Activated T-cell treated with anti-CD3 and anti-CD28 coated beads, Interleukin-2, amount 50 U/mL, for 72 hours (primary cell): ENCODE measurements at places on chromosomes 13 and 19.
A peak's percentile ranks its signal among the peaks of the same experiment; 100 is the strongest.

GRCh38 chr19:47158367-47158791 is 27.7 kb downstream of the SAE1 start:
- peak overlapping the region; percentile 82 for H3K27ac ChIP-seq
- H3K4me1 ChIP-seq = peaks cover 67% of the 10 kb centered on the region
- H3K36me3 ChIP-seq = peaks cover 37% of the 10 kb centered on the region
- H3K27me3 ChIP-seq = no peaks in the 10 kb centered on the region
- peak overlapping the region; percentile 69 for H3K4me3 ChIP-seq

- DNase-seq = no peak
- peaks cover 36% of the 10 kb centered on the region for H3K4me1 ChIP-seq
- no peak overlapping the region for H3K4me3 ChIP-seq
- no peaks in the 10 kb centered on the region for H3K36me3 ChIP-seq
- no peaks in the 10 kb centered on the region for H3K27me3 ChIP-seq
- no peak overlapping the region for H3K27ac ChIP-seq
These were observed 22.9 kb upstream of the LGALS14 start for GRCh38 chr19:39681416-39681815.

- H3K4me1 ChIP-seq = no peaks in the 10 kb centered on the region
- no peaks in the 10 kb centered on the region for H3K27me3 ChIP-seq
- peaks cover 5% of the 10 kb centered on the region for H3K36me3 ChIP-seq
- DNase-seq = peak; percentile 40
- H3K4me3 ChIP-seq = no peak overlapping the region
- no peak overlapping the region for H3K27ac ChIP-seq
These were observed 18.9 kb upstream of the ZSCAN5A start for GRCh38 chr19:56333506-56333905.

DNA sequence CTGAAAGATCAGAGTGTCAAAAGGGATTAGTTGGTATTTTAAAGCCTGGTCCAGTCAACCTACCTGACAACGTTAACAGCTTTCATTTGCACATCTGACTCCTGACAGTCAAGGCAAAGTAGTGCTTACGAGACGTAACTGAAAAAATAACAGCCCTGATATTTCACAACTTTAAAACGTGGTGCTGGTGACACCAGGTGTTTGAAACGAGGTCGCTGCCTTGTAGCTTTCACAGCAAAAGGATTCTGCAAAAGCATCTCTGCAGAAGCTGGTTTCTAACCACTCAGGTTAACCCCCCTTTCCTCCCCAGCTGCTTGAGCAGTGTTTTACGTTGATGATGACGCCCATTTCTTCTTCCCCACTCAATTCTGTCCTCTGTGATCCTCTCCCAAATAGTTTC is 23.3 kb downstream of the GGACT start:
- no peaks in the 10 kb centered on the region for H3K27me3 ChIP-seq
- H3K4me1 ChIP-seq = no peaks in the 10 kb centered on the region
- H3K36me3 ChIP-seq = no peaks in the 10 kb centered on the region
- no peak overlapping the region for H3K27ac ChIP-seq
- no peak overlapping the region for H3K4me3 ChIP-seq

DNA sequence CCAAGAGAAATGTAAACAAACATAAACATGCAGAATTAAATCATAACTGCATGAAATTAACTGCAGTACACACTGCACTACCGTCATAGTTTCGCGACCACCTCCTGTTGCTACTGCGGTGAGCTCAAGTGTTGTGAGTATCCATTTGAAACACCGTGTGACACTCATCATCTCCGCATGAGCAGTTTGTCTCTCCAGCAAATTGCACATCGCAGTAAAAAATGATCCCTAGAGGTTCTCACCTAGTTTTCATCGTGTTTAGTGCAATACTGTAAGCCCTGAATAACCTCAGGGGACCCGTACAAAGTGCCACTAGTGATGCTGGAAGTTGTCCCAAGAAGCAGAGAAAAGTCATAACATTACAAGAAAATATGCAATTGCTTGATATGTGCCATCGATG is 147.7 kb downstream of the DPF1 start:
- H3K36me3 ChIP-seq = peaks cover 3% of the 10 kb centered on the region
- H3K4me1 ChIP-seq = peaks cover 19% of the 10 kb centered on the region
- no peak overlapping the region for H3K27ac ChIP-seq

DNA sequence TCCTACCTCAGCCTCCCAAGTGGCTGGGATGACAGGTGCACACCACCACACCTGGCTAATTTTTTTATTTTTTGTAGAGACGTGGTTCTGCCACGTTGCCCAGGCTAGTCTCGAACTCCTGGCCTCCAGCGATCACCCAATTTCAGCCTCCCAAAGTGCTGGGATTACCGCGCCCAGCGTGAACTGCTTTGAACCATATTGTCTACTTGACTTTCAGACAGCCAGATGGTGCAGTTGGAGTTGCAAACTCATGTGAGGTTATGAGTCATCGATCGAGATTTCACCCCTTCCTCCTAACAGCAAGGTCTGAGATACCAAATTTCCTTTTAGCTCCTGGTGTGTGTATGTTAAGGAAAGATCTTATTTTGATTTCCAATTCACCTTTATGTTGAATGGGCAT is 2.7 kb downstream of the SLC27A1 start:
- no peaks in the 10 kb centered on the region for H3K36me3 ChIP-seq
- DNase-seq = no peak
- no peaks in the 10 kb centered on the region for H3K27me3 ChIP-seq
- H3K4me3 ChIP-seq = peak overlapping the region; percentile 14

GRCh38 chr19:4260613-4261191 is 13.8 kb downstream of the YJU2 start:
- no peak for DNase-seq
- H3K27me3 ChIP-seq = no peaks in the 10 kb centered on the region
- H3K36me3 ChIP-seq = peaks cover 7% of the 10 kb centered on the region

GRCh38 chr19:42111811-42112210 is 20.4 kb downstream of the POU2F2 start:
- H3K4me3 ChIP-seq = no peak overlapping the region
- H3K27ac ChIP-seq = peak overlapping the region; percentile 49
- no peaks in the 10 kb centered on the region for H3K27me3 ChIP-seq
- DNase-seq = no peak
- peaks cover 6% of the 10 kb centered on the region for H3K36me3 ChIP-seq

GRCh38 chr13:95833719-95834118 is 156.8 kb downstream of the DNAJC3 start:
- DNase-seq = no peak
- H3K27me3 ChIP-seq = peaks cover 38% of the 10 kb centered on the region
- no peak overlapping the region for H3K27ac ChIP-seq
- H3K4me3 ChIP-seq = no peak overlapping the region

GRCh38 chr19:5250127-5250659 is 90.4 kb downstream of the PTPRS start:
- no peaks in the 10 kb centered on the region for H3K27me3 ChIP-seq
- no peak overlapping the region for H3K27ac ChIP-seq
- H3K4me3 ChIP-seq = no peak overlapping the region
- peaks cover 6% of the 10 kb centered on the region for H3K36me3 ChIP-seq
- no peak for DNase-seq
